Peyer's patch (tissue), 4 donors: ENCODE measurements at places on chromosomes 6 and 20.

- peak overlapping the region; percentile 90 for H3K27ac ChIP-seq
- DNase-seq = no peak
- H3K4me1 ChIP-seq = peaks cover 83% of the 10 kb centered on the region
- no peak overlapping the region for H3K4me3 ChIP-seq
Measured at GRCh38 chr20:47335251-47336128, 21.0 kb downstream of the ZMYND8 start.

DNA sequence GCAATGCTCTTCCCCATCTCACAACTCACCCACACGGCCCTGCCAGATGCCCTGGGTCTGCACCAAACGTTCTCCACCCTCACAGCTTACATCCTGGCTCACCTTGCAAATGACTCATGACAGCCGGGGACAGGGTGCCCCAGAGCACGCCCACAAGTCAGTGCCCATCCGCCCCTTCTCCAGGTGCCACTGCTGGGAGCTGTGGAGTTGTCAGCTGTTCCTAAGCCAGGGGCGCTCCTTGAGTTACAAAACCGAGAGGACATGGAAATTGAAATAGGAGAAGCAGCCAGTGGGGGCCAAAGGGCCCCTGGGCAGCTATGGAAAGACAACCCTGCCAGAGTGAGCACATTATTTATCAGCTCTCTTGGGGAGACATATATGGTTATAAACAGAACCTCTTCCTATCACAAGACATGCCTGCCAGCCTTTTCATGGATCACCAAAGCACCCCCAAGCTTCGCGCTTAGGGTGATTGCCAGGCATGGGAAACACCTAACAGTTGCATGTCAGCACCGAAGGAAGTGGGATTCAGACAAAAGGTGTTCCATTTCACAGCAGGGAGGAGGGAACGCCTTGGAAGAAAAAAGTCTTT, 236.8 kb downstream of the LY86 start:
- no peak overlapping the region for H3K4me3 ChIP-seq
- no peak overlapping the region for H3K27ac ChIP-seq
- DNase-seq = no peak
- H3K27me3 ChIP-seq = no peaks in the 10 kb centered on the region

DNA sequence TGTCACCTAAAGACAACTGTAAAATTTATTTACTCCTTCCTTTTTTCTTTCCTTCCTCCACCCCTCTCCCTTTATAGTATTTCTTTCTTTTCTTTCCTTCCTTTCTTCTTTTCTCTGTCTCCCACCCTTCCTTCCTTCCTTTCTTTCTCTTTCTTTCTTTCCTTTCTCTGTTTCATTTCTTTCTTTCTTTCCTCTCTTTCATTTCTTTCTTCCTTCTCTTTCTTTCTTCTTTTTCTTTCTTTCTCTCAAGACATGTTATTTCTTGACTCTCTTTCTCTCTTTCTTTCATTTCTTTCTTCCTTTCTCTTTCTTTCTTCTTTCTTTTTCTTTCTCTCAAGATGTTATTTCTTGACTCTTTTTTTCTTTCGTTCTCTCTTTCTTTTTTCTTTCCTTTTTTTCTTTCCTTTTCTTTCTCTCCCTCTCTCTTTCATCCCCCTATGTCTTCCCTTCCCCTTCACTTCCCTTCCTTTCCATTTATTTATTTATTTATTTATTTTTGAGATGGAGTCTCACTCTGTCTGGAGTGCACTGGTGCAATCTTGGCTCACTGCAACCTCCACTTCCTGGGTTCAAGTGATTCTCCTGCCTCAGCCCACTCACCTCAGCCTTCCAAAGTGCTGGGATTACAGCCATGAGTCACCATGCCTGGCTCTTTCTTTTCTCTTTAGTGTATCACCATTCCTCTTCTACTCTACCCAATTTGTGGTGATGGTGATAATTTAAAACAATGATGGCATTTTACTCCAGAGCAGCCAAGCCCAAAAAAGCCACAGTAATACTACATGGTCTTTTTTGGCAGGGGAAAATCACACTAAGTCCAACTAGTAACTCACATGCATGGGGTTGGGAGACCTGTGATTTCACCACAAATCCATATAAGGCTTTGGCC, 188.2 kb downstream of the ADGRG6 start:
- no peak for DNase-seq
- H3K4me3 ChIP-seq = no peak overlapping the region
- no peak overlapping the region for H3K27ac ChIP-seq
- H3K27me3 ChIP-seq = no peaks in the 10 kb centered on the region
- no peaks in the 10 kb centered on the region for H3K36me3 ChIP-seq

DNA sequence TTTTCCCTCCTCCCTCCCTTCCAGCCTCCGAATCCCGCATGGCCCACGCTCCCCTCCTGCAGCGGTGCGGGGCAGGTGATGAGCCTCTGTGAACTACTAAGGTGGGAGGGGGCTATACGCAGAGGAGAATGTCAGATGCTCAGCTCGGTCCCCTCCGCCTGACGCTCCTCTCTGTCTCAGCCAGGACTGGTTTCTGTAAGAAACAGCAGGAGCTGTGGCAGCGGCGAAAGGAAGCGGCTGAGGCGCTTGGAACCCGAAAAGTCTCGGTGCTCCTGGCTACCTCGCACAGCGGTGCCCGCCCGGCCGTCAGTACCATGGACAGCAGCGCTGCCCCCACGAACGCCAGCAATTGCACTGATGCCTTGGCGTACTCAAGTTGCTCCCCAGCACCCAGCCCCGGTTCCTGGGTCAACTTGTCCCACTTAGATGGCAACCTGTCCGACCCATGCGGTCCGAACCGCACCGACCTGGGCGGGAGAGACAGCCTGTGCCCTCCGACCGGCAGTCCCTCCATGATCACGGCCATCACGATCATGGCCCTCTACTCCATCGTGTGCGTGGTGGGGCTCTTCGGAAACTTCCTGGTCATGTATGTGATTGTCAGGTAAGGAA, at the start of gene OPRM1:
TSS of gene OPRM1 (plus strand) at position 10 of the 612 bp plus-strand sequence. CDS start at position 315, 305 bp downstream.
- H3K4me1 ChIP-seq = no peaks in the 10 kb centered on the region
- H3K27me3 ChIP-seq = no peaks in the 10 kb centered on the region
- no peak for DNase-seq
- H3K4me3 ChIP-seq = no peak within 1 kb of the TSS
